SHP77 (cell line): ENCODE measurements at places on chromosomes 3 and 15.

DNA sequence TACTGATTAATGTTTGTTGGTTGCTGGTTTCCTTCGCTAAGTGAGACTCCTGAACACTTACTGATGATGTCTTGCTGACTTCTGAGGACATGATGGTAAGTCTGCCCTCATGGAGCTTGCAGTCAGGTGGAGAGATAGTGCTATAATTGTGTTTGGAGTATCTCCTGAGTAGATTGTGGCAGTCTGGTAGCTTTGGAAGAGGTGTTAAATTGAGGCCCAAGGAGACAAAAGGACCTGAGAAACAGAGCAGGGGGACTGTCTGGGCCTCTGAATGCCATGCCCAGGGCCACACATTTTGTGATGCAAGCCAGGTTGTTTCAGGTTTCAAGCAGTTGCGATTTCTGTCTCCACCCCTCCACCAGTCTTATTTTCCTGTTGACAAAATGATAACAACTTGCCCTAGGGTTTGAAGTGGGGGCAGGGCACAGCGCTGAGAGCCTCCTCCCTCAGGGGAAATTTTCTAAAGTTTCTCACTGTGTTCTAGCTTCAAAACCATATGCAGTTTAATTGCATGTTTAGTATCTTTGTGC is 16.7 kb downstream of the SMAD3 start:
- no peak for DNase-seq

DNA sequence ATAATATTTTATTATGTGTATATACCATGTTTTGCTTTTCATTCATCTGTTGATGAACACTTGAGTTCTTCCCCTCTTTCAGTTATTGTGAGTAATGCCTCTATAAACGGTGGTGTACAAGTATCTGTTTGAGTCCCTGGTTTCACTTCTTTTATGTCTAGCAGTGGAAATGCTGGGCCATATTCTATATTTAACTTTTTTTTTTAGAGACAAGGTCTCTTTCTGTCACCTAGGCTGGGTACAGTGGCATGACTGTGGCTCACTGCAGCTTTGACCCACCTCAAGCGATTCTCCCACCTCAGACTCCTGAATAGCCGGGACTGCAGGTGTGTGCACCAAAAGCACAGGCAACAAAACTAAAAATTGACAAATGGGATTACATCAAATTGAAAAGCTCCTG is 19.9 kb downstream of the GOLM2 start:
- DNase-seq: no peak

DNA sequence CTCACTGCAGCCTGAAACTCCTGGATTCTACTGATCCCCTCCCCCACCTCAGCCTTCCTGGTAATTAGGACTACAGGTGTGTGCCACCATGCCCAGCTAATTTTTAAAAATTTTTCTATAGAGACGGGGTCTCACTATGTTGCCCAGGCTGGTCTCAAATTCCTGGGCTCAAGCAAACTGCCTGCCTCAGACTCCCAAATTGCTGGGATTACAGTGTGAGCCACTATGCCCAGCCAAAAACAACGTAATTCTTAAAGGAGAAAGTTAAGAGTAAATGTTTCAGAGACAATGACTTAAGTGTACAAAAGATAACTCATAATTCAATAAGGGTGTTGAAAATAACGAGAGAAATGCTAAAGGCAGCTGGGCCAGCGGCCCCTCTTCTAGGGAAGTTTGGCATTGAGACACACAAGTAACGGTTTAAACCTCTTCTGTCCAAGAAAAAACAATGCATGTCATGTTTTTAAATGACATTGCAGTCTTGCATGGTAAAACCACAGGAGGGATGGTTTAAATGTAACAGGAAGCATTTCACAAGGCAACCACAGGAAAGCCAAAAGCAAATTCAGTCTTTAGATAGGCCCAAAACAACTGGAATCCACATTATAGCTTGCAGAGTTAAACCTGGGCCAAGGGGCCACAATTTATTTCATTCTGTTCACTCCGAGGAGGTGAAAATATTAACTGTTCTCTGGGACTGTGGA is 5.1 kb downstream of the PROK2 start:
- DNase-seq: no peak

- no peak for DNase-seq
Observed at GRCh38 chr3:61908382-61908781, 347.0 kb downstream of the PTPRG start.

- DNase-seq: no peak
Observed at GRCh38 chr3:154764856-154765640, 315.1 kb upstream of the MME start.

DNA sequence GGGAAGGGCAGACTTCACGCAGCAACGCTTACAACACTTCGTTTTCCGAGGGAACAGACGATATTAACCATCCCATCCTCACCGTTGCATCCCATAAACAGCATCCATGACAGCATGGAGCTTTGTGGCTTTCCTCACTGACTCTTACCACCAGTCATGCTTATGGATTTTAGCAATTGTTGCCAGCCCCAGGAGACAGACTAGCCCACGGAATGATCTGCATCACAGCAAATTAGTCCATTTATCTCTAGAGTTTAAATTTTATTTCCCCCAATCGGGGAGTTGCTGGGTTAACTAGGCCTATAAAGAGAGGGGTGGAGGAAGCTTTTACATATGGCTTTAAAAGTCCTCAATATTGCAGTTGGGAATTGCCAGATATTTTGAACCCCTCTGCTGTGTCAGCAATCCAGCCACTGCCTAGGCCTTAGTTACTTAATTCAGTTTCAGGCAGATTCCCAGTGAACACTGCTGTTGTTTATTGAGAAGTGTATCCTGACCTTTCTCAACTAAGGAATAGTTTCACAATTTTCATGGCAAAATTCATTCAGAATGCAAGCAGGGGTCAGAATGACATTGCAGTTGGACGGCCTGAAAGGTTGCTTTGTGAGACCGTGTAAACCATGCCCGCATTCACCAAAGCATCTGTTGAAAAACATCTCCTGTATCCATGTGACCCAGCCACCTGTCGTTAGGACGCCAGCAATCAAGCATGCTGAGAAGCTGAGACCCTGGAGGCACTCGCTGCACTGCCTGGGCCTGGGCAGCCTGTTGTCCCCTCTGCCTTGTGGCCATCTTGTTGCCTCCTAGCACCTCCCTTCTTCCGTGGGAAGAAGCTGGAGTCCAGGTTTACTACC is 397.4 kb upstream of the TPM1 start:
- no peak for DNase-seq

DNA sequence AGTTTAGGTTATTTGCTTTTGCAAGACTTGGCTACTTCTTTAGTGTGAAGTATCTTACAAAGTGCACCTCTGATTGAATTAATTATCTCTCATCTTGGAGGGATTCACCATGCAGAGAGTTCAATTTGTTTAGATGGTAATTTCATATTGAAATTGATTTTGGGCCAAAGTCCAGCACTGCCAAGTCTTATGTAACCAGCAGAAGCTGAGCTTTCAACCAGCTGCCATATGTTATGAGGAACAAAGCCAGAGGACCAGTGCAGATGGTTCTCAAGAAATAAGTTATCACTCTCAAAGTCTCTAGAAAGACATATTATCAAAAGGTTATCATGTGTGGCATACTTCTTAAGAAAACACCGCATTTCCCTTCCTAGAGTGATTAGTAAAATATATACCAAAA is 29.0 kb downstream of the ABHD6 start:
- no peak for DNase-seq

- DNase-seq: no peak
Observed at GRCh38 chr3:21049334-21050062, 701.5 kb downstream of the ZNF385D start.

DNA sequence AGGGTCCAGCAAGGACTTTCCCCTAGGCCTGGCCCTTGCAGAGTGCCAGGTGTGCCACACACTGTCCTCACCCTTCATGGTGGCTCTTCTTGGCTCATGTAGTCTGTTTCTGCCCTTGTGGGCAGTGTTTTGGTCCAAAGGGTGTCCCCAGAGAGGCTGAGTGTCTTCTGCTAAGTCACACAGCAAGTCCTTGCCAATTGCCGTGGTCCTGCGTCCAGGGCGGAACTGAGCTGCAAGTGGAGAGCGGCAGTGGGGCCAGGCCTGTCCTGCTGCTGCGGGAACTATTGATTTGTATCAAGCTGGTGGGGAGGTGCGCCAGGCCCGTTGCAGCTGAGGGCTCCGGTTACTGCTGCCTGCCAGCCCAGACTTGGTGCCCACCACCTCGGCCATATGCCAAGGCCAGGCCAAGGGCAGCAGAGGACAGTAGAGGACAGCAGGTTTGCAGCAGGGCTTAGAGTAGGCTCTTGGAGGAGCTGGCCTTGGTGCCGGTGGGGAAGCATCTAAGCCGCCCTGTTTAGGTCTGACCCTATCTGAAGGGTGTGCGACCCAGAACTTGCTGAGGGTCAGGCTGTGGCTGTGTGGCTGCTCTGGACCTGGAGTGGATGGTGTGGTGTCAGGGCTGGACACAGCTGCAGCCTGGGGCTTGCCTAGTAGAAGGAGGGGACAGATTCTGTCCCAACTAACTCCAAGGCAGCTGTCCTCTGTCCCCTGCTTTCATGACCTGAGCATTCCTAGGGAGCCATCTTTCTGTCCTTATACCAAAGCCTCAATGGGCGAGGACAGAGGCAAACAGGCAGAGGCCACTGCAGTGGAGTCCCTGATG is 4.5 kb downstream of the AMIGO3 start:
- no peak for DNase-seq

GRCh38 chr3:187769771-187770170 is 24.5 kb upstream of the BCL6 start:
- no peak for DNase-seq

DNA sequence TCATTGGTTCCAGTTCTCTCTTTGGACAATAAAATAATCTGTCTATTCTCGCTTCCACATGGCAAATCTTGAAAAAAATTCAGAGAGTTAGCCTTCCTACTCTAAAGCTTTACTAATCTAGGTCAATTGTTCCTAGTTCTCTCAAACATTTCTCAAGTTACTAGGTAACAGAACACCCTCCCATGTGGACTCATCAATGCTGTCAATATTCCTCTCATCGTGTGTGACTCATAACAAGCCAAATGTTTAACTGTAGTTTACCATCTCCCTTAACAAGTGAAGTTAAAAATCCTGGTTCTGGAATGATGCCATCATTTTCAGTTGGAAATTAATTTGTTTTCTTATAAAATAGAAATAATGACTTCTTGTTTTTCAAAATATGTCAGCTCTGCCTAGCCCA is 438.6 kb downstream of the ROBO1 start:
- no peak for DNase-seq

GRCh38 chr3:8441969-8442559 is 59.6 kb upstream of the LMCD1 start:
- DNase-seq: peak; percentile 51

GRCh38 chr3:46712191-46713049 is 5.2 kb downstream of the PRSS50 start:
- no peak for DNase-seq

DNA sequence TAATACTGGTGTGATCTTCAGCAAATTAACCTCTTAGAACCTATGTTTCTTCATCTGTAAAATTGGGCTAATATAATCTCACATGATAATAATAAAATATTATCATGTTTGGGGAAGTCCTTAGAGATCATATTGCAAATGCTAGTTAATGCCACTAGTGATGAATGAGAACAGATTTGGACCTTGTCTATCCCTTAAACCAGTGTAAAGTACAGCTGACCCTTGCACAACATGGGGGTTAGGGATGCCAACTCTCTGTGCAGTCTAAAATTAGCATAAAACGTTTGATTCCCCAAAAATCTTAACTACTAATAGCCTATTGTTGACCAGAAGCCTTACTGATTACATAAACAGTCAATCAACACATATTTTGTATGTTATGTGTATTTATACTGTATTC is 141.2 kb downstream of the B3GALNT1 start:
- no peak for DNase-seq

DNA sequence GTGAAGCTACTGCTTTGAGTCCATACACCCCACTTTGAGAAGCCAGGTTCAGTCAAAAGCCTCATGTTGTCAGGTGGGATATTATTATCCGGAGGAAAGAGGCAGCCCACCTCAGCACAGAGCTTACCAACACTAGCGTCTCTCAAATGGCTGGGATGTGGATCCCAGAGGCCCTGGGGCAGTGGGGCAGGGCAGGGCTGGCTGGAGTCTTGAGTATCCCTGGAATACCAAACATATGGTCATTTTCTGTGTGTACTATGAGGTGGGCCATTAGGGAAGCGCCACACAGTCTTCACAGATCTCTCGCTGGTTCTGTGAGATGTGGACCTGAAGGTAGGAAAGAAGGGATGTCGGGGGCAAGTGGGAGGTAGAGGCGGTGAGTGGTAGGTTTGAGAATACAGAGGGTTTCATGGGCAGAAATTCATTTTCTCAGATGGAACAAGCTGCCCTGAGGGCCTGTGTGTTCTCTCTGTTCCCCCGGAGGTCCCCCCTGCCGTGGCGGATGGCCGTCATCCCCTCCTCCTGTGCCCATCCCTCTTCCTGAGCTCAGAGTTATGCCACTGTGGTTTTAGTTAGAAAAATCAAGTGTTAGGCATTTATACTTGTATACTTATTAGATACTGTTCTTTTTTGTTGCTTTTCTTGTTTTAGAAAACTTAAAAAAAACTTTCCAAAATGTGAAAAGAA is 66.4 kb downstream of the USP13 start:
- no peak for DNase-seq

DNA sequence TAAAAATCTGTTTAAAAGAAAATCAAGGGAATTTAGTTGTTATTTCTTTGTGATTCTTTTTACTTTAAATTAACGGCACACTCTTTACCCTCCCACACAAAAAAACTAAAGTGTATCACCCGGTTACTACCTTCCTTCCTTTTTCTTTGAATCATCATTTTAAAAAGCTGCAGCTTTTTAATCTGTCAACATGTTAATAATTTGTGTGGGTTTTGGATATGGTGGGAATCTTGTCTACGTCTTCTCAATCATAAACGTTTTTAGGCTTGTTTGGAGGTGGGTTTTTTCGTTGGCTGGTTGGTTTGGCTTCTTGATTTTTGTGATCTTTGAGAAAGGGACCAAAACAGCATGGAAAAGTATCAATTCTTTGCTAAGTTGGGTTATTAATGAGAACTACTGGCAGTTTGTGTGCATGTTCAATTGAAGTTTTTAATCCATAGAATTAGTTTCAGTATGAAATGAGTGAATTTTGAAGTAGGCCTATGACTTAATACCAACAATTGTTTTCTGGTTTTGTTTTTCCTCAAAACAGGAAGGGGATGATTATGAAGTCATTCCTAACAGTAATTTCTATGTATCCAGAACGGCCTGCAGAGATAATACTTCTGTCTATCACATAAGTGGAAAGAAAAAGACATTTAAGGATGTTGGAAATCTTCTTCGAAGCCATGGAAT is 4.5 kb downstream of the SMC4 start:
- no peak for DNase-seq

GRCh38 chr15:20645956-20646355 is 104.4 kb upstream of the GOLGA6L6 start:
- DNase-seq: no peak

- no peak for DNase-seq
Observed at GRCh38 chr3:189625572-189625971, 5.6 kb upstream of the TP63 start.

DNA sequence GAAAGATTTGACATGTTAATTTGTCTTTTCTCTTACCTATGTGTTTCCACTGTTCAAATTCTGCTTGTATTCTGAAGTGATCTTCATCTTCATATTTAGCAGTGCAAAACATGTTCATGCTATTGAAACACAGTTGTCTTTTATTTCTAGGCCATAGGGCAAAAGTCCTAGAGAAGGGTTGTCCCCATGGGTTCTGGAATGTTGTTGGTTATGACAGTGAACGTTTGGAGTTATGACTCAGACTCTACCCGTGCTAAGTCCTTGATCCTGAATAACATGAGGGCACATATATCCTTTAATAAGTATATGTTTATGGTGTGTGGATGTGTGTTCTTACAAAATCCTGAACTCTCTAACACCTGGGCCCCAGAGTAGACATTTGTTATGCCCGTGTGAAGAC is 23.0 kb upstream of the ARPP21 start:
- no peak for DNase-seq

GRCh38 chr15:82045179-82045891 is 483 bp downstream of the MEX3B start:
- DNase-seq: no peak
